Activated T-helper 2 cell treated with anti-CD3 and anti-CD28 coated beads, Interferon-gamma antibody, Interleukin-2, Interleukin-4, amounts not matched to agents 10 μg/mL and 5 μg/mL and 100 μg/mL, durations not matched to agents 14 hours and 24 hours and 36 hours (primary cell): ENCODE measurements at places on chromosomes 7 and 10. TPM values are rescaled to one million over a fixed set of nuclear protein-coding genes. Genes with fewer than 3 reads are reported as not detected.

- no peak for DNase-seq
Observed at GRCh38 chr10:109895095-109895818, 28.1 kb downstream of the XPNPEP1 start.

C10orf67 gene
- not detected in 2 replicates for total RNA-seq

TNS3 gene
- total RNA-seq: 5.3 and 8.5 TPM in 2 replicates

GRCh38 chr7:49255054-49255453 is 330.7 kb downstream of the CDC14C start:
- DNase-seq: no peak

FANK1 gene
- 0.44 TPM in 1 of 2 replicates, not detected in the other for total RNA-seq

- no peak for DNase-seq
Observed at GRCh38 chr7:33792547-33793105, 112.7 kb upstream of the BMPER start.

HOXA7 gene
- not detected in 2 replicates for total RNA-seq

DNA sequence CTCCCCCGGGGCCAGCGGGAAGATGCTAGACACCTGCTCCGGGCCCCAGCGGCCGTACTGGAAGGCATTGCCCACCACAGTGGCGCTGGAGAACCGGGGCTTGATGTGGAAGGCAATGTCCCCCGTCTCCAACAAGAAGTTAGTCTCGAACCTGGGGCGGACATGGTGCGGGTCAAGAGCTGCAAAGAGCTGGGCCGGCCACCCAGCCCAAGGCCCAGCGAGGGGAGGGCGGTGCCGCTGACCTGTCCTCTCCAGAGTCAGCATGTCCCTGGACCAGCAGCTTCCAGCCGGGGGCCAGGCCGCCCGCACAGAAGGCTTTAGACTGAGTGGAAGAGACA is 551 bp downstream of the GRIFIN start:
- DNase-seq: no peak

CALY gene
- not detected in 2 replicates for total RNA-seq

GRCh38 chr10:48459270-48460150 is 145.4 kb downstream of the ARHGAP22 start:
- DNase-seq: no peak

DNA sequence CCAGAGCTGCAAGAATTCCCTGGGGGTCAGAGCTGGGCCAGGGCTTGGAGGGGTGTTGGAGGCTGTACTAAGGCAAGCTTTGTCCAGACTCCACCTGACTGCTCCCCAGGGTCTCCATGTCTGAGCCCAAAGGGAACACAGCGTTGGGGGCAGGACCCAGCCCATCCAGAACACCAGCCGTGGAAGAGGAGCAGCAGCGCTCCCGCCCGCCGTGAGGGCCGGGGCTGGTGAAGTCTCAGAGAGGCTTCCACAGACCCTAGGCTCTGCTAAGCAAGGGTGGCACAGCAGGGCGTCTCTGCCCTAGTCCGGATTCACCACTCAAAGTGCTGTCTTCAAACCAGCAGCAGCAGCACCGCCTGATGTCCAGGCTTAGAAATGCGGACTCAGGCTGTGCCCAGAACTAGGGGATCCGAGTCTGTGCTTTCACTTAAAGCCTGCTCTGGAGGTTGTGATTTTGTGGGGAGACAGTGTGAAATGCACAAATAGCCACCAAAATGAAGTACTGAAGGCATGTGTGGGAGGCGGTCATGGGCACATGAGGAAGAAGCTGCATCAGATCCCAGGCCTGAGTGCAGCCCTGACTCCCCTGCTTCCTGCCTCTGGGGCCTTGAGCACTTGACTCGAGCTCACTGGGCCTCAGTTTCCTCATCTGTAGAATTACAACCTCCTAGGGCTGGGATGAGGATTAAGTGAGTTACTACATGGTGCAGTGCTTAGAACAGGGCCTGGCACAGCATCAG is 16.6 kb upstream of the AQP1 start:
- no peak for DNase-seq

LIPF gene
- not detected in 2 replicates for total RNA-seq

- no peak for DNase-seq
Observed at GRCh38 chr7:77465256-77465655, 49.1 kb upstream of the GSAP start.

- DNase-seq: no peak
Observed at GRCh38 chr10:96025566-96025965, 17.8 kb upstream of the CCNJ start.

DNA sequence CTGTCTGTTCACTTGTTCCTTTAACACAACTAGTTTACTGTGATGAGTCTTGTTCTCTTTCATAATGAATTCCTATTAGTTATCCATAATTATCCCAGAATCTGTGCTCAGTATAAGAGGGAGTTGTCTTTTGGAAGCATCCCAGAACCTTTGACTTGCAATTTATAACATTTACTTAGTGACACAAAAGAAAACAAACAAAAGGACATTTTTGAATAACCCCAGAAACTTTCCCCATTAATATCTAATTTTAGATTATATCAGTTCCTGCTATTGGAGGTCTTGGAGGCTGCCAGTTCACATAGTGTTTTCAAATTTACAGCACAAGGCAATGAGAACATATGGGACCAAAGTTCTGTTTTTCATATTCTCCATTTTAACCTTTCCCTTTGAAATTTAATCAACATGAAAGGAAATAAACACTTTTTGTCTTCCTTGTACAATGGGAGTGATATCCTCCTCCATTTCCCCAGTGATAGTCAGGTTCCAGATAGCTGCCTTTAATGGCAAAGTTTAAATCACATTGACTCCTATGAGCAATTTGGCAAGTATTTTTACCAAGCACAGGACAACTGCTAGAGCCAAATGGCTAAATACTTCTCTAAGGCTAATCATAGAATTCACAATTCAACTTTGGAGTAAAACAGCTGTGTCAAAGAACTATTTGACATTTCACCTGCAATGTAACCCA is 37.1 kb upstream of the GNAT3 start:
- DNase-seq: no peak
